ENCODE measurements at places on chromosomes 6 and 20.

GRCh38 chr6:29641430-29642148 lies 8.6 kb upstream of the GABBR1 start:
- DNase-seq = no peak

GRCh38 chr20:43751167-43752050 lies 24.6 kb upstream of the GTSF1L start:
- DNase-seq = peak; percentile 64

- DNase-seq = no peak
Observed at GRCh38 chr6:155253337-155253736, 10.5 kb upstream of the CLDN20 start.

DNA sequence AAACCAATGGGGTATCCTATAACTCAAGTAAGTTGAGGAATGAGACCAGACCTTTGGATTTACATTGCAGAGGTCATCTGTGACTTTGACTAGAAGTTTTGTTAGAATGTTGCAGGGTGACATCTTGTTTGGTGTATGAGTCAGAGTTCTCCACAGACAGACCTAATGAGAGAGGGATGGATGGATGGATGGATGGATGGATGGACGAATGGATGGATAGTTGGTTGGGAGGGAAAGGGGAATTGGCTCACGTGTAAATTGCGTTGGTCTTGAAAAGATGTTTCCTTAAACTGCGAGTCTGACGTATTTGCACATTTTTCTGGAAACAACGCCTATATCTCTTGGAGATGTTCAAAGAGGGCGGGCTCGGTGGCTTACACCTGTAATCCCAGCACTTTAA lies 1.0 kb upstream of the MTRES1 start:
- DNase-seq = no peak

DNA sequence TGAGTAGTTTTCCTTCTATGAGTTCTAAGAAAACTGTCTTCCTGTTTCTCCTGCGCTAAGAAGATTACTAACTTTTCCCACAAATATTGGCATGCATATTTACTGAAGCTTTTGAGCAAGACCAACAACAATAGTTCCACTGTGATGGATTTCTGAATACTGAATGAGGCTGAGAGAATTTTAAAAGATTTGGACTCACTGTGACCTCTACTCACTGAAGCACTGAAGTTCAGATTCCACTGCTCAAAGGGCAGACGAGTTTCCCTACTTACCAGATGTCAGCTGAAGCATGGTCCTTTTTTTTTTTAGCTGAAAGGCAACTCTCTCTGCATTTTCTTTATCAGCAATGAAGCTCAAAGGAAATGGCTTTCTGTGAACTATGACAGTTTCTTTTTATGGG lies 718.5 kb downstream of the RFPL4B start:
- DNase-seq = peak; percentile 37

- DNase-seq = no peak
Observed at GRCh38 chr6:33990061-33990541, 155.8 kb downstream of the GRM4 start.

DNA sequence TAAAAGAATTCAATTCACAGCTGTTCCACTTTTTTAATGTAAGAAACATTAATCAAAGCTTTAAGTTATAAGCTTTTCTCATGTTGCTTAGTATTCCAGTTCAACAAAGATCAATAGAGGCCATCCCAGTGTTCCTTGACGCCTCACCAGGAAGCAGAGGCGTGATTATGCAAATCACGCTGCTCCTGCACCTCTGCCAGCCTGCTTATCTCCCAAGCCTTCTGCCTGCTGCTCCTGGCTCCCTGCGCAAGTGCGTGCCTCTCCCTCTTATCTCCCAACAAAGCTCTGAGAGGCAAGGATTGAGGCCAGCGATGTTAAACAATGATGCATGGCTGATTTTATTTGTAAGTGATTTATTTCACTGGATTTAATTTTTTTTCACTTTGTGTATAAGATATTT lies 42.8 kb downstream of the INSM1 start:
- no peak for DNase-seq

GRCh38 chr6:4264601-4265000 lies 129.2 kb upstream of the ECI2 start:
- DNase-seq = no peak

GRCh38 chr6:6179858-6180623 lies 140.4 kb downstream of the F13A1 start:
- no peak for DNase-seq

DNA sequence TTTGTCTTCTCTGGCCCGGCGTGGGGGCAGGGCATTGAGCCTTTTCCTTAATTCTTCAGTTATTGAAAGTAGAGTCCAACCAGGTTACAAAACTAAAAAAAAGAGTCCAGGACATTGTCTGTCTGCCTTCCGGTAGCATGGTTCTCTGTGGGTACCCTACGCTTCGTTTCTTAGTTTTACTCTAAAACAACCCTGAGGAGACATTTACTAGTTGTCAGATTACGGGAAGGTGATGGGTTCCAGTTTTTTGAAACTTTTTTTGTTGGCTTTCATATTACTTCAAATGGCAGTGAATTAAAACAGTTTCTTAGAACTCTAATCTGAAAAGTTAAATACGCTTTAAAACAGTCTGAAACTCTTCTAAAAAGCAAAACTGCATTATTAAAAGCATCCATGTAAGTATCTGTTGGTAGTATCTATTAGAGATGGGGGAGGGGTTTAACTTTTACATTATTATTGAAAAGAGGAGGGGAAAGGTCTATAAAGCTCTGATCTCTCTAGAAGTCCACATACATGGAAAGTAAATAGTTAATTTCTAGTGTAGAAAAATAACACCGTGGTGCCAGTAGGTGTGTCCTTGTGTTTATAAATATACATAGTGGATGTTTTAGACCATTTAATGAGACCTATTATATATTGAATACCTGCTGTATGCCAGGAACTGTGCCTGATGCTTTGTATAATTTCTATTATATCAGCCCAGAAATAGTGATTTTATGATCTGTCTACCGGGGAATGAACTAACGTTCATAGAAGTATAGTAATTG lies 2.2 kb downstream of the BICRAL start:
- no peak for DNase-seq

- DNase-seq = no peak
Observed at GRCh38 chr6:167130008-167130677, 7.2 kb downstream of the CCR6 start.

DNA sequence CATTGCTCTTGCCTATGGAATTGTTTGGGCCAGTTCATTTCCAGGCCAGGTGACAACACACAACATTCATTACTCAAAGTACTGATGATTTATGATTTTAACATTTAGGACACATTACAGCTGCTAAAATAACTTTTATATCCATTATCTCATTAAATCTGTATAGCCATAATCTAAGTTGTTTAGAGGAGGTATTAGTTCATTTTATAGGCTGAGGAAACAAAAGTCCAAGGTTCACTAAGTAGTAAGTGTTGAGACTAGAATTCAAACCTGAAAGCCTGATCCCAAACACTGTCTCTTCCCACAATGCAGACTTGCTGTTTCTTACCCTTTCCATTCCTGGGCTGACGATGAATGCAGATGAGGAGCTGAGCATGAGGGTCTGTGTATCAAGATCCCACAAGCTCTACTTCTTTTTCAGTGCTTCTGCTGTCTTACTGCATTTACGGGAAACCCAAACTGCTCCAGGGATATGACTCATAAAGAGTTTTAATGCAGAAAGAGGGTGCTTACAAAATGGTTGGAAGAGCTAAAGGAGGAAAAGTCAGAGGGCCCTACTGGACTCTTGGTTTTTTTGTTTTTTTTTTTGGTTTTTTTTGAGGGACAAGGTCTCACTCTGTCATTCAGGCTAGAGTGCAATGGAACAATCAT lies 17.9 kb downstream of the TENT5A start:
- no peak for DNase-seq

DNA sequence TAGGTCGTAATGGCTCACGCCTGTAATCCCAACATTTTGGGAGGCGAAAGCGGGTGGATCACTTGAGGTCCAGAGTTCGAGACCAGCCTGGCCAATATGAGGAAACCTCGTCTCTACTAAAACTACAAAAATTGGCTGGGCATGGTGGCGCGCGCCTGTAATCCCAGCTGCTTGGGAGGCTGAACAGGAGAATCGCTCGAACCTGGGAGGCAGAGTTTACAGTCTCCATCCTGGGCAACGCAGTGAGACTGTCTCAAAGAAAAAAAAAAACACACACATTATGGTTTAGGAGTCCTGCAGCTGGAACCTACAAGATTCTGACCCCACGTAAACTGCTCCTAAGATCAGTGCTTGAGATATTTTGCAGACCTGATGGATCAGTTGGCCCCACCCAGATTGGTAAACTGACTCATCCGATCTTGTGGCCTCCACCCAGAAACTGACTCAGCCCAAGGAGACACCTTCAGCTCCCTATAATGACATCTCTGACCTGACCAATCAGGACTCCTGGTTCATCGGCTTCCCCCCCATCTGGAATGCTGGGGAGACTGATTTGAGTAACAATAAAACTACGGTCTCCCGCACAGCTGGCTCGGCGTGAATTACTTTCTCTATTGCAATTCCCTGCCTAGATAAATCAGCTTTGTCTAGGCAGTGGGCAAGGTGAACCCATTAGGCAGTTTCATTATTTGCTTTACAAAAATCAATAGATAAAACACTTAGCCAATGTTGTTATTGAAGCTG lies 96.2 kb upstream of the BTN3A2 start:
- peak; percentile 41 for DNase-seq

- peak; percentile 22 for DNase-seq
Observed at GRCh38 chr6:64733433-64733832, 973.6 kb downstream of the EYS start.

DNA sequence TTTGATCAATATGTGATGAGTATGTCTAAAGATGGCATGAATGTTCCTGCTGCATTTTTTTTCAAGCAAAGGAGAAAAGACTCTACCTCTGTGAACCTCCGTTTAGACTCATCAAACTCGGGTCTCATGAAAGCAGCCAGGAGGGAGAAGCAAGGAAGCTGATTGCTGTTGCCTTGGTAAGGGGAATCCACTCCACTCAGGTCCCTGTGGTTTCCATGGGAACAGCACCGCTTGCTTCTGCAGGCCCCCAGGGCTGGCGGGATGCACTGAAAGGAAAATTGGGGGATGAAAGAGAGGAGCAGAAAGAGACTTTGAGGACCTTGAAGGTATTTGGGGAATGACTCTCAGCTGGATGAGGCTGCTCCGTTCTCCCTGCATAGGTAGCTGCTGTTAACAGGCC lies 249.6 kb upstream of the RIN2 start:
- DNase-seq = no peak

- no peak for DNase-seq
Observed at GRCh38 chr6:72417759-72418158, 204.1 kb upstream of the KCNQ5 start.

GRCh38 chr6:42448391-42448790 lies 3.3 kb downstream of the TRERF1 start:
- no peak for DNase-seq

- DNase-seq = no peak
Observed at GRCh38 chr6:150991487-150991886, 126.0 kb downstream of the MTHFD1L start.

DNA sequence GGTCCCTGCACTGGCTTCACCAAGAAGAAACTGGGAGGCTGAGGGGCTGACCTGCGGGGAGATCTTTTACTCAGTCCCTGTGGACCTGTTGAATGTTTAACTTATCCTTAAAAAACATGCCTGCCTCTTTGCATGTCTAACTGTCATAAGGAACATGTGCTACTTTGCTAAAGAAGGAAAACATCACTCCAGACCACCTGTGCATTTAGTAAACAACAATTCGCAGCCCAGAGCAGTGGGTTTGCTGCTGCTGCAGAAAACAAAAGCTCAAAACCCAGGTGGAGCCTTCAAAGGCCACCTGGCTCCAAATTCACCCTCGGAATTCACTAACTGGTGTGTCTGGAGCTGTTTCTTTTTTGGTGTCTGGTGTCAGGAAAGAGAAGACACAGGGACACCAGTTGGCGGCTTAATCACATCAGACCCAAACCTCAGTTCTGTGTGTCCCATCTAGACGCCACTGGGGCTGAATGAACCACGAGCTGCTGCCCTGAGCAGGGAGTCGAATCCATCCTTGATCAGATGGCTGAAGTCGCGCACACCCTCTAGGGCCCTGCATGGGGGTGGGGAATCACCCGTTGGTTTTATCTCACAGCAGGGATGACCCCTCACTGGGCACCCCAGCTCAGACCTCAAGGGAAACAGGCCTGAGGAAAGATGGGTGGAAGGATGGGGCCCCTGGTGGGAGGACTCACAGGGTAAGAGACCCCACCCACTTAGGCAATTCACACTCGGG lies 344.3 kb downstream of the PREX1 start:
- no peak for DNase-seq

- DNase-seq = no peak
Observed at GRCh38 chr6:118650582-118651281, 659 bp downstream of the CEP85L start.

- DNase-seq = no peak
Observed at GRCh38 chr6:12269110-12269509, 21.1 kb upstream of the EDN1 start.

DNA sequence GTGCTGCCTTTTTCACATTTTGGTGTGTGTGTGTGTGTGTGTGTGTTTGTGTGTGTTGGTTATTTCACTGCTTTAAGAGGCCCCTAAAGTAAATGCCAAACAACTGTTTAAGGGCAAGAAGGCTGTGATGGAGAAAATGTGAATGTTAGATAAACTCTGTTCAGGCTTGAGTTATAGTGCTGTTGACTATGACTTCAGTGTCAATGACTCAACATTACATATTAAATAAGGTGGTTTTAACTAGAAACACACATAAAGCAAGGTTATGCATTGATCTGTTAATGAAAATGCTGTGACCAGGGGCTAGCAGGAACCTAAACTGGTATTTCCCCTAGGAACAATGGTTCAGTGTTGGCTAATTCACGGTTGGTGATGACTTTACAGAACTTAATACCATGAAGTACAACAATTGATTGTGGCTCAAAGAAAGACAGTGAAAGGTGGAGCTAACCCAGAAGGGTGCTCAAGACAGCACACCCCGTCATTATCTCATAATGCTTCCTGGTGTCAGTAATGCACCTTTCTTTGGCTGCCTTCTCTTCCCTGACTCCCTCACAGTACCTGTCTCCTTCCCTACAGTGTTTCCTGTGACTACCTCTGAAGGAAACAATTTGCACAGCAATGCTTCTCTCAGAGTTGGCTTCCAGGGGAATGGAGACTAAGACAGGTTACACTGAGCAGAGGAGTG lies 116.1 kb downstream of the RIN2 start:
- no peak for DNase-seq

DNA sequence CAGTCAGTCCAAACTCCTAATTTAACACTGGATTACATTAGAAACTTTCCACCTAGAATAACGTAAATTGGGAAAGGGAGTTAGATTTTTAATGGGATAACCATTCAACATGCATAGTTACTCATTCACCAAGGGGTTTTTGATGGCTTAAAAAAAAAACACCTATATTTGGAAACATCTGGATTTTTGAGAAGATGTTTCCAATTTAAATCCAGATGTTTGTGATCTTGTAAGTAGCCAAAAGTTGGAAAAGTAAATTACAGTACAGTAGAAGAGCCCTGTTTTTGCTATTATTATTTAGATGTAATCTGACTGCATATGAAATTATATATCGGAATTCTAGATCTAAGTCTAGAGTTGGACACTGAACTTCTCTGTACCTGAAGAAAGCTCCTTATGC lies 478.2 kb downstream of the CD83 start:
- DNase-seq = no peak

DNA sequence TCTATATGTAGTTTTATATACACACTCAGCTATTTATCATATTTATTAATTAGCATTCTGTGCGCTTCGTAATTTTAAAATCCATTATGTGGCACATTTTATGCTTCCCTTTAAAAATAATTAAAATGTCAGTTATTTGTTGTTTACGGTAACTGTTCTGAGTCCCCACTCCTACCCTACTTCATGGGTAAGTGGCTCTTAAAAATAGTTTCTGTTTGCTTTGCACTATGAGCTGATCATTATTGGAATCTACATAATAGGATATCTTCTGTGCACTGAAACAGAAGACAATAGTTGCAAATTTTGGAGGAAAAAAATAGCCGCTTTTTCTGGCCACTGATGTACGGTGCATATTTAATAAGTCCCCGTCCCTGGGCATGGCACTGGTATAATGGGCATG lies 25.2 kb downstream of the LCA5 start:
- no peak for DNase-seq
